Fibroblast of skin of left biceps (primary cell): ENCODE measurements at places on chromosomes 16 and 17.

DNA sequence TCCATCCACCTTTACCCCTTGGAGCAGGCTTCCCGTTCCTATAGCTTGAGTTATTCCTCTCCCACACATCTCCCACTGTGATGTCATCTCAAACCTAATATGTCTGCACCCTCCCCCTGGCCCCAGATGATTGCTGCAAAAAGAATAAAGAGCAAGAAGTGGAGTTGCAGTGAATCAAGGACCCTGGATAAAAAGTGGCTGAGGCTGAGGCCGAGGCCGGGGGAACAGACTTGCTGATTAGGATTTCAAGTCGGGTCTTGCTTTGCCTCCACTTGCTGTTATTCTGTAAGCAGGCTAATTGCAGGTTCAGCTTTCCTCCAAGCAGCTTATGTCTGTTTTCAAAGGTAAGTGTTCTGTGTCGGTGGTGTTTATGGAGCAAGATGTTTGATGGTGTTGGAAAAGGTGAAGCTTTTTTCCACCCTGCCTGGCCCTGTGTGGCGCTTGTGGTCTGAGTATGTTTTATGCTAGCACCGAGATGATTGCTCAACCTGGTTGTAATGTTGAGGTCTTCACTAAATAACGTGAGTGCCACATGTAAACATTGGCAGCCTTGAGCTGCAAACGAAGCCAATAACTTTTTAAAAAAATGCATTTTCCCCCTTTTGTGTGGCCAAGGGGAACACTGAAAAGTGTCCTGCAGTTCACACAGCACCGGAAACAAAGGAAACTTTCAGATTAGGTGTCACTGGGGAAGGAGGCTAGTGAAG, 15.4 kb downstream of the HS3ST3B1 start:
- no peak for DNase-seq

DNA sequence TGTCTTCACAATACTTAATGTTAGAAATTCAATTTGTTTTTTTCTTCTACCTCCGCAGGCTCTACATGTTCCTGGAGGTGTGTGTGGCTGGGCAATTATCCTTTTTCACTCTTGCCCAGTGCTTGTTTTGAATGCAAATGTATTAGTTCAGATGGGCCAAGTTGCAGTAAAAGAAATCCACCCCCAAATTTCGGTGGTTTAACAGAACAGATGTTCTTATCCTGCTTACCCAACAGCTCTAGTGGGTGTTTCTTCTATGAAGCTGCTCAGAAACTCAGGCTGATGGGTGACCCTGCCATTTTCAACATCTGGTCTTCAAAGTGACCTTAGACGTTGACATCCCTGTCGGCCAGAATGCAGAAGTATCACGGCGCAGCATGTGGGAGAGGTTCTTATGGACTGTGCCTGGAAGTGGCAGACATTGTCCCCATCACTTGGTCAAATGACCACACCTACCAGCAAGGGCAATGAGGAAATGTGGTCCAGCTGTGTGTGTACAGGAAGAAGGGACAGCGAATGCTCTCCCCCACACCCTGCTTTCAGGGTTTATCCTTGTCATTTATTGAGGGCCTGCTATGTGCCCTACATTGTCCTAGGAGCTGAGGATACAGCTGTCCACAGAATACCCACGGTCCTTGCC, 157.3 kb downstream of the CDH13 start:
- DNase-seq = no peak

- DNase-seq = no peak
Measured at GRCh38 chr17:34581446-34582184, 2.2 kb downstream of the TMEM132E start.

GRCh38 chr16:69508033-69508755, 57.6 kb upstream of the NFAT5 start:
- DNase-seq = no peak
